ENCODE measurements at places on chromosomes 2 and 18.

DNA sequence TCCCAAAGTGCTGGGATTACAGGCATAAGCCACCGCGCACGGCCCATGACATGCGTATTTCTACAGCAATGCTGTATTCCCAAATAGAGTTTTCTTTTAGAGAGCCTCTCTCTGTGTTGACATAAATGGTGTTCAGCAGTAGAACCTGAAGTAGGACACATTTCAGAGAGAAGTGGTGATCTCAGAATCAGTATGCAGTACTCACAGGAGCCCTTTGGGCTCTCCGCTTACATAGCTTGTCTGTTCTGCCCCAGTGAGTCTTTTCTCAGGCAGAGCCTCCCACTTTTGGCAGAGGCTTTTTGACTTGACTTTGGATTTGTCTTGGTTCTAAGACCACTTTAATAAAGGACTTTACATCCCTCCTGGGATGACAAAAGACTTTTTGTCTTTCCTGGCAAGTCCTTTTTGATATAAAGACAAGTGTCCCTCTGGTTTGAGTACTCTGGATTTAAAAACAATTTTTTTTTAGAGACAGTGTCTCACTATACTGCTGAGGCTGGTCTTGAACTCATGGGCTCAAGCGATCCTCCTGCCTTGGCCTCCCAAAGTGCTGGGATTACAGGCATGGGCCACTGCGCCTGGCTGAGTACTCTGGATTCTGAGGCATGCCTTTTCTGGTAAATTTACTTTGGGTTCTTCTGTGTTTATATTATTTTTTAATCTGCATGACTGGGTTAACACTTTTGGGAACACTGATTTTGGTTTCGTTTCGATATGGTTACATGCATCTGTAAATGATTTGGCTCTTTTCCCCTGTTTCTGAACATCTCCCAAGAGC, 113.3 kb downstream of the SMAD2 start:
- no peak for DNase-seq

DNA sequence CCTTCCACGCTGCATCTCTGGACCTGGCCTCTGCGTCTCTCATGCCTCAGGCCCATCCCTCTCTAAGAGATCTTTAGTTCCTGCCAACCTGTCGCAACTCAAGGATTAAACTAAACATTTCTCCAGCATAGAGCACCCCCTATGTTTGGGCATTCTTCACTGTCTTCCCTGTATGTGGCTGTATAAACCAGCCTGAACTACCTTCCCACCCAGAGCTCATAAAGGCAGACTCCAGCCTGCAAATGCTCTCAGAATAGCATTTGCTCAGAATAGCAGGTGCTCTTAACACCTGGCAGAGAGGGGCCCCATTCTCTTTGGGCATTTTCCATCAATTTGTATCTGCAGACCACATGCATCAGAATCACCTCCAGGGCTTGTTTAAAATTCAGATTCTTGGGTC, 83.4 kb downstream of the EHD3 start:
- DNase-seq: no peak

DNA sequence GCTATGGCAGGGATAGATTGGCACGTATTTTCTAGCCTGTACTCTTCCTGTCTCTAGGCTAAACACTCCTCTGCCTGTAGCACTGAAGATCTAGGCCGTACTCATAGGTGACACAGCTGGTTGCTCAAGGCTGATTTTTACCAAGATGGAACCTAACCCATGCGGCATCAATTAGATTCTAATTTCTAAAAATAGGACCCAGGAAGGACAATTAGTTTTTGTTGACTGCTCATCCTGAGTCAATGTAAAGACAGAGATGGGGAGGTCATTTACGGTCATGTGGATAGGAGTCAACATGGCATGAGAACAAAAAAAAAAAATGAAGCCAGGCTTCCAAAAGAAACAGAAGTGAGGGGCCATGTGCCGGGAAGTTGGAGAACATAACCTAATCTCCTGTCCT, 360.7 kb upstream of the ETAA1 start:
- DNase-seq: no peak

DNA sequence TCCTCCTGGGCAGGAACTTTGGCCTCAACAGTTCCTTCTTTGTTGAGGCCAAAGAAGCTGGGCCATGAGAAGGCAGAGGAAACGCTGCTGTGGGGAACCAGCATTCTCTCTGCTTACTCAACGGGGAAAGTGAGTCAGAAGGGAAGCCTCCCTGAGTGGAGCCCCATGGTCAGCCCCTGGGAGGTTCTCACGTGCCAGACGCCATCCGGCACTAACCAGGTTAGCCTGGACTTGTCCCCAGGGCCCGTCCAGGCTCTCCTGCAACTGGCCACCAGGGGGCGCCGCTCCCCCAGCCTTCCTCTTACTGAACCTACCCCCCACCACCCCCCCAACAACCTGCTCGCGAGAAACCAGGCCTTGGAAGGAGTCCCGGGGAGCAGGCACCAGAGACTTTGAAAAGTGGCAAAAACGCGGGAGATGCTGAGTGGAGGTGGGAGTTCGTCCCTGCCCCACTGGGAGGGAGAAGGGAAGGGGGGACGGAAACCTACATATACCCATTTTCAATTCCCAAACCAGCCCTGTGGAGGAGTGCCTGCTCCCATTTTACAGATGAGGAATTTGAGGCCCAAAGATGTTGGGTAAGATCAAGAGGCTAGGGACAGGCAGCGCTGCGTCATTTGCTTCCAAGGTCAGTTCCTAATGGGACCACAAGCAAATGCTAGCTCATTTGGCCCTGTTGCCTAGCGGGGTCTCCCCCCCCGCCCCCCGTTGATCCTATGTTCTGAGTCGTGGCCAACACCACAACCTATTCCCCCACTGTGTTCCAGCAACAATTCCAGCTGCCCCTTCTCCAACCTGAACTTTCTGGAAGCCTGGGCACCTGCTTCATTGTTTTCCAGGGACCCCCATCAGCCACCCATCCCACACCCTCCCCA, 20.0 kb downstream of the TEX44 start:
- peak; percentile 83 for DNase-seq

GRCh38 chr18:39414009-39414700, 1848.6 kb upstream of the CELF4 start:
- no peak for DNase-seq

DNA sequence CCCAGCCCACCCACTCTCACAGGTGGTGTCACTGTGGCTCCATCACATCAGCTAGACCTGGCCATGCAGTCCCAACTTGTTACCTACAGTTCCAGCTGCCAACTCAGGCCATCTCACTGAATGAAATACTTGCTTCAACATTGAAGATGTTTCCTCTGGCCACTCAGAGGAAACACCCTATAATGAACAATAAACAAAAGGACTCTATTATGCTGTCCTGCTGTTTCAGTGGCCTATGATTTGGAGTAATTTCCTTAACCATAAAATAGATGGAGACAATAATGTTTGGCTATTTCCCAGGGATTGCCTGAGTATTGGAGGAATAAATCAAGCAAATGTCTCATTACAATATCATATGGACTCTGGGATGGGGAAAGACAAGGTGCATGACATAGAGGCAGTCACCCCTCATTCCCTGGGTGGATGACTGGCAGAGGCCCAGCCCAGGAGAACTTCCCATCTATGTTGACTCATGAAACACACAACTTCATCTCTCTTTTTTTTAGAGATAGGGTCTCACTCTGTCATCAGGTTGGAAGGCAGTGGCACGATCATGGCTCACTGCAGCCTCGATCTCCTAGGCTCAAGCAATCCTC, 134.4 kb downstream of the TGIF1 start:
- no peak for DNase-seq

- DNase-seq: no peak
Observed at GRCh38 chr2:219459460-219460311, 25.0 kb downstream of the SPEG start.

- no peak for DNase-seq
Observed at GRCh38 chr18:23068011-23068410, 67.3 kb upstream of the CABLES1 start.

- DNase-seq: no peak
Observed at GRCh38 chr18:55354795-55355194, 233.2 kb downstream of the TCF4 start.

DNA sequence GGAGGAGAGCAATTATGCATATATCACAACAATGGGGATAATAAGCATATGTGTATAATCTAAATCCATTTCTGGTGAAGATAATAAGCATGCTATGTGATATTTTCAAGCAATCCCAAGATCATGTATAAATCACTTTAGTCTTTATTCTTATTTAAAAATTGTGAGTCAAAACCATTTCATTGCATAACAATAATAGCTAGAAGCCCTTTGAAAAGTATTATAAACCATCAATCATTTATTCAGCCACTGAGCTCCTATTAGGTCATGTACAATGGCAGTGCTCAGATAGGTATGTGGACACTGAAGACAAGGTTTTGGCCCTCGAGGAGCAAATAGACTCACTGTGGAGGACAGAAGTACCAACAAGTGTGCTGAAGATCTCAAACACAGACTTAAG, 113.1 kb downstream of the CDCA7 start:
- no peak for DNase-seq

- no peak for DNase-seq
Observed at GRCh38 chr2:20438334-20439192, 8.3 kb upstream of the RHOB start.

GRCh38 chr2:22952656-22953225, 432.2 kb upstream of the KLHL29 start:
- no peak for DNase-seq

- no peak for DNase-seq
Observed at GRCh38 chr2:58540681-58541080, 299.6 kb upstream of the FANCL start.

DNA sequence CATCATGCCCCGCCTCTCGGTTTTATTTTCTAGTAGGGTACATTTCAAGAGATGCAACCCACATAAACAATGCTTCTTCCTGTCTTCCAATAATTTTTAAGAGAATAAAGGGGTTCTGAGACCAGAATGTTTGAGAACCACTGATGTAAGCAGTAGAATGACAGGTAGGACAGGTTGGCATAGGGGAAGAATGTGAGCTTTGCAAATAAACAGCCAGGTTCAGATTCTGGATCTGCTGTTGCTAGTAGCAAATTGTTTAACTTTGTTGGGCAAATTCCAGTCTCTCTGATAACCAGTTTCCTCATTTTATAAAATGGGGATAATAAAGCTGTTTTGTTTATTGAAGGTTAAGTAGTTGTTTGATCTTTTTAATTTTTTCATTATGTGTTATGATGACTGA, 32.8 kb downstream of the SOCS6 start:
- no peak for DNase-seq

DNA sequence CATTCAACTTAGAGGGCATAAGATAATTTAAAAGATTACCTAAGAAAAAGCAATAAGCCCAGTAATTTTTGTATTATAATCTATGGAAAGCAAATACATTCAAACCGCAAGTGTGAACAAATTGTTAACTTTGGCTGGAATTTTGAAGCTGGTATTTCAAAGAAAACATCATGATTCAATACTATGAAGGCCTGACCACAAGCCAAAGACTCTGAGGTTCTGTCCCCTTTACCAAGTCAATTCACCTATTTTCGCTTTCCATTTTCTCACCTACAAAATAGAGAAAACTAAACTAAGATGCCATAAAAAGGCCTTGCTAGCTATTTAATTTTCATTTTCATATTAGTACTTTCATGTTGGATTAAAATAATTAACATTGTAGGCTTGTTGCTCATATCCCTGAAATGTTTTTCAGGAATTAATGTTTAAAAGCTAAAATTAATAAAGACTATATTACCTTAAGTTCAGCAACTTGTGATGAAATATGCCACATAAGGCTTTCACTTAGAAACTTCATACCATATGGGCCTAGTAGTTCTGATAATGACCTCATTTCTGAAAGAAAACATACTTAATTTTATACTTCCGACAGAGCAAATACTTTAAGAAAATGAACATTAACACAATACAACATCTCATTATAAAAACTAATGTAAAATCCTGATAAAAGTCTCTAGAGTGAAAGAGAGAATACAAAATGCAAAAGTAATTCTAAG, 85.7 kb upstream of the FRZB start:
- no peak for DNase-seq

GRCh38 chr2:111116843-111117597, 3.7 kb upstream of the BCL2L11 start:
- DNase-seq: peak; percentile 40

- DNase-seq: no peak
Observed at GRCh38 chr2:71715241-71715750, 261.9 kb downstream of the DYSF start.

DNA sequence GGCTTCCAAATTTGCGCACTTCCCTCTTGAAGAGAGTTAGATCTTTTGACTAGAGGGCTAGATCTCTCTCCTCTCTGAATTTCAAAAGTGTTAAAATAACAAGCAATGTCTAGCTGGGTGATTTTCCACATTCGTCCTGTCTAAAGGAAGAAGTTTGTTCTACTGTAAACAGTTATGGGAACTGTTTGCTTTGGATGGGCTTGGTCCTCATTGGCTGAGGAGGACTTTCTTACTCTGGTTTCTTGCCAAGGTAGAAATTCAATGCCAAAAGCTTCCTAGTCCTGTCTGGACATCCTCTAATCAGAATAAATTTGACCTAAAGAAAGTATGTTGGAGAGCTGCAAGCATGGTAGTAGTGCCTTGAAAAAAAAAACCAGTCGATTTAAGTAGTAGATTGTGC, 47.4 kb upstream of the RAPH1 start:
- no peak for DNase-seq

- no peak for DNase-seq
Observed at GRCh38 chr2:119019521-119019920, 77.5 kb downstream of the MARCO start.

- DNase-seq: no peak
Observed at GRCh38 chr2:208025814-208026184, 472 bp upstream of the PLEKHM3 start.

GRCh38 chr2:15492773-15493325, 68.3 kb downstream of the NBAS start:
- no peak for DNase-seq

- no peak for DNase-seq
Observed at GRCh38 chr2:88127888-88128653, at the start of gene FABP1. FABP1 (minus strand) TSS chr2:88128062; CDS start chr2:88128017, 45 bp downstream.

DNA sequence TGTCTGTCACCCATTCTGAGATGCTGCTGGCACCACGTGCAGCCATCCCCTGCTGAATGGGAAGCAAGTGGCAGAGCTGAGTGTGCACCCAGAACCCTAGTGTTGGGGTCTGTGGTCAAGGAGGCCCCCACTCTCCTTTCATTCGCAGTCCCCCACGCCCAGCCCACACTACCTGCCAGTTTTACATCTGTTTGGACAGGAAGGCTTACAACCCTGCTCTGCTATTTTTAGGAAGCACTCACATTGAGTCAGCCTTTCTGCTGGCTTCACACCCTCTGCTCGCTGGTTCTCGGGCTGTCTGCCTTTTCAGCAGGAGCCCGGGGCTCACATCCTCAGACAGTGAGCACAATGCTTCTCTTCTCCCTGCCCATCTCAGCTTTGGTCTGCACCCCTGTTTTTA, 10.7 kb upstream of the ADCY3 start:
- no peak for DNase-seq

DNA sequence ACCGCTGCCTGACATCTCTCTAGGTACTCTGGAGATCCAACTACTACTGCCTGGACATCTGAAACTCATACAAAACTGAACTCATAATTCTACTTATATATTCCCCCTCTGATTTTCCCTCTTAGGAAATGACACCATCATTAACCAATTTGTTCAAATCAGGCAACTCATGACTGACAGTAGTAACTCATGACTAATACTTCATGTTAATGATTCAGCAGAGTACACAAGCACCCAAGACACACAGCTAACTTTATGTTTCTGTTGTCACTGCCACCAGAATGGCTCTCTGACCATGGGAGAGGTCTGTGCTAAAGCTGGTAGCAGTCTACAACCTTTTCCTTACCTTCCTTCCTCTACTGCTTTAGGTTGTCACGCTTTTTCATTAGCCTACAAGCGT, 91.1 kb downstream of the ITSN2 start:
- no peak for DNase-seq

Data from stimulated activated CD8-positive, alpha-beta memory T cell treated with anti-CD3 and anti-CD28 coated beads, Interleukin-12 subunit alpha, Interleukin-12 subunit beta, amount 100 ng/mL, for 1 hour (primary cell).